Endothelial cell (in vitro differentiated cells): ENCODE measurements at places on chromosomes 4 and X. TPM values are rescaled to one million over a fixed set of nuclear protein-coding genes. Genes with fewer than 3 reads are reported as not detected.
A peak's percentile ranks its signal among the peaks of the same experiment; 100 is the strongest.

Gene TMEM271
- not detected for total RNA-seq

Gene YY2
- total RNA-seq, result 1.6 TPM

Gene NDNF
- total RNA-seq, result 33.3 TPM

Gene FREM3
- total RNA-seq, result 0.56 TPM

Gene GAGE1
- total RNA-seq, result not detected

Gene GIMD1
- not detected for total RNA-seq

Gene AFM
- 0.64 TPM for total RNA-seq

Gene SLC10A7
- total RNA-seq, result 11.8 TPM

Gene BMP3
- total RNA-seq, result not detected

Gene REST
- 70.4 TPM for total RNA-seq

Gene CXCR3
- 0.54 TPM for total RNA-seq

Gene P2RY4
- total RNA-seq, result 0.38 TPM

- no peaks in the 10 kb centered on the region for H3K36me3 ChIP-seq
- DNase-seq, result no peak
- no peak overlapping the region for H3K27ac ChIP-seq
- peaks cover 7% of the 10 kb centered on the region for H3K4me1 ChIP-seq
Measured at GRCh38 chrX:139851730-139852129, 81.1 kb downstream of the ATP11C start.

GRCh38 chr4:1596393-1596792, 87.7 kb downstream of the FAM53A start:
- H3K36me3 ChIP-seq, result no peaks in the 10 kb centered on the region
- H3K4me1 ChIP-seq, result peaks cover 2% of the 10 kb centered on the region
- no peak for DNase-seq
- no peak overlapping the region for H3K27ac ChIP-seq
- peaks cover 6% of the 10 kb centered on the region for H3K27me3 ChIP-seq
- no peak overlapping the region for H3K4me3 ChIP-seq

- H3K27me3 ChIP-seq, result peaks cover 20% of the 10 kb centered on the region
- peaks cover 40% of the 10 kb centered on the region for H3K36me3 ChIP-seq
- no peak for DNase-seq
- no peak overlapping the region for H3K4me3 ChIP-seq
Measured at GRCh38 chrX:1599791-1600405, 8.5 kb downstream of the AKAP17A start.

DNA sequence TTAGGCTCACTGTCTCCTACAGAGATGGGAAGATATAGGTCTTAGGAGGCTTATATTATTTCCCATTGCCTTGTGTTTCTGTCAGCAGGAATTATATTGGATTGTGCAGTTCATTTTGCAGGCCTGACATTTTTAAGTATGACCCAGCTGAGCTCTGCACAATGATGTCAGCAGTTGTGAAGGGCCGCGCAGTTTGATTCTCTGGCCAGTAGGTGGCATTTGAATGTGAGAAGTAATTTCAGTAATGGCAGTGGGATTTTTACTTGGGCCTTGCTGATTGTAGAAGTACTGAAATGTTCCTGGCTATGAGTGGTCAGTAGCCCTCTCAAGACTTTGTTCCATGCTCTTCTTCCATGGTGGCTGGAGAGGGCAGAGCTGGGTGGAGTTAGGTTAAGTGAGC, 247.2 kb upstream of the MTMR8 start:
- H3K36me3 ChIP-seq, result no peaks in the 10 kb centered on the region
- peak; percentile 8 for DNase-seq
- no peak overlapping the region for H3K4me3 ChIP-seq

GRCh38 chrX:40146262-40147125, 48.7 kb upstream of the BCOR start:
- peaks cover 2% of the 10 kb centered on the region for H3K27me3 ChIP-seq
- peaks cover 48% of the 10 kb centered on the region for H3K4me1 ChIP-seq
- no peak overlapping the region for H3K27ac ChIP-seq

GRCh38 chr4:93878566-93878965, 50.0 kb downstream of the ATOH1 start:
- no peaks in the 10 kb centered on the region for H3K36me3 ChIP-seq
- no peak overlapping the region for H3K4me3 ChIP-seq
- H3K4me1 ChIP-seq, result no peaks in the 10 kb centered on the region

GRCh38 chr4:1907848-1908525, 36.8 kb downstream of the NSD2 start:
- no peak overlapping the region for H3K27ac ChIP-seq
- peaks cover 10% of the 10 kb centered on the region for H3K36me3 ChIP-seq

DNA sequence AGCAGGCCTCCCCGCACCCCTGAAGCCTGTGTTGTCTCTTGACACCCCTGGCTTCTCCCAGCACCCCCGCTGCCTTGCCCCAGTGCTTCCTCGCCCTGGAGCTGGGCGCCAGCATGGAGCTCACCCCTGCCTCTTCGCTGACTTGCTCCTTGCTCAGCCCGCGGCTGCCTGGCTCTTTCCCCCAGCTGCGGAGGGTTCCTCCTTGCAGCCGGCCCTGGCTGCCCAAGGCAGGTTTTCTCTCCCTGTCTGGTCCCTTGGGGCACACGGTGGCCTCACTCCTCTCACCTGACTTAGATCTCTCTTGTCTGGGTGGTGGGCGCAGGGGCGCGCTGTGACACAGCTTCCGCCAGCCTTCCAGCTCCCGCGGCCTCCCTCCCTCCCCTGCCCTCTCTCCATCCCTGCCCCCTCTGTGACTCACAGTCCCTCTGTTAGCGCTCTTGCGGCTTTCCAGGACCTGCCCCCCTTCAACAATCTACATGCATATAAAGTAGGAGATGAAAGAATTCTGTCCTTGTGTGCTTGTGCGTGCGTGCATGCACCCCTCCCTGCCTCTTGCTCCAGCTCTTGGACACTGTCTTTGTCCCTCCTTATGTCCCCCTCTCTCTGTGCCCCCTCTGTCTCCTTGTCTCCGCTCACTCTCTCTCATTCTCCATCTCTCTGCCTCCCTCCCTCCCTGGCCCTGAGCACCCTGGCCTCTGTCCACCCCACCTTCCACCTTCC, 2.2 kb downstream of the PLXNB3 start:
- no peak overlapping the region for H3K4me3 ChIP-seq
- H3K36me3 ChIP-seq, result no peaks in the 10 kb centered on the region
- no peak overlapping the region for H3K27ac ChIP-seq
- no peak for DNase-seq
- H3K27me3 ChIP-seq, result peaks cover 3% of the 10 kb centered on the region
- peaks cover 2% of the 10 kb centered on the region for H3K4me1 ChIP-seq

- H3K27me3 ChIP-seq, result peaks cover 1% of the 10 kb centered on the region
- no peak overlapping the region for H3K27ac ChIP-seq
- no peak for DNase-seq
Measured at GRCh38 chr4:90727938-90728337, 600.7 kb downstream of the CCSER1 start.

GRCh38 chrX:40260146-40260747, 162.5 kb upstream of the BCOR start:
- H3K4me3 ChIP-seq, result no peak overlapping the region
- no peaks in the 10 kb centered on the region for H3K4me1 ChIP-seq

DNA sequence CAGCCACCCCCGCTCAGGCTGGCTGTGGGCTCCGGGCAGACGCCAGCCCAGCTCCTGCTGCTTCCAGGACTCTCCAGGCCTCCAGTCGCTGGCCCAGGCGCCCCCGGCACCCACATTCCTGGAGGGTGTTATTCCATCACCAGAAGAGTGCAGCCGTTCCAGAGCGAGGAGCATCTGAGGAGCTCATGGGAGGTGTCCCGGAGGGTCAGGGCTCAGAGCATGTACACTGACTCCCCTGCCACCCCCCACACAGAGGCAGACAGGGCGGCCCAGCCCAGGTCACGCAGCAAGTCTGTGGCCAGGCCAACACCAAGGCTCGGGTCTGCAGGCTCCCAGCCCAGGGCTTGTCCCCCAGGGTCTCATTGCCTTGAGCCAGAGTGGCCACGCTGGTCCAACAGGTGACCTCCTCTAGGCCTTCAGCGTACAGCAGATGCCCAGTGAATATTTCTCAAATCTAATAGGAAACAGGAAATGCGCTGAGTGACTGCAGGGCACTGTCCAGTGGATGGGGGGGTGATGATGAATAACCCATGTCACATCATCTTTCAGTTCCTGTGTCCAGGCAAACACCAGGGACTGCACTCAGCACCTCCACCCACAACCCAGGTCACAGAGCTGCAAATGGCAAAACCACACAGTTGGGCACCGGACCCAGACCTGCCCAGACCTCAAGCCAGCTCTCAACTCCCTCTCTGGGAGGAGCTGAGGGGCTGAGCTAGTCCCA, 37.2 kb downstream of the ABLIM2 start:
- no peak overlapping the region for H3K4me3 ChIP-seq
- no peak overlapping the region for H3K27ac ChIP-seq
- H3K27me3 ChIP-seq, result peaks cover 7% of the 10 kb centered on the region
- no peak for DNase-seq

DNA sequence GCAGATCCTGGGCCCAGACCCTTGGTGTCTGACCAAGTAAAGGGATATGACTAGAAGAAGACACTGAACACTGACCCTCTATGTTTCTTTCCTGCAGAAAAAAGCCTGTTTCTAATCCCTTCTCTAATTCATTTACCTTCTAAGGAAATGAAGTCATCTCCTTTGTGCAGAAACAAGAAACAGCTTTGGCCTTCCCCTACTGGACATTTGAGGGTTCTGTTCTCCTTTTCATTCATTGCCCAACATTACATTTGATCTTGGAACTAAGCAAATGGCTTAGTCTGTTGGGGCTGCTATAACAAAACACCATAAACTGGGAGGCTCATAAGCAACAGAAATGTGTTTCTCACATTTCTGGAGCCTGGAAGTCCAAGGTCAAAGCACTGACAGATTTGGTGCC, 20.0 kb downstream of the HCCS start:
- H3K4me3 ChIP-seq, result no peak overlapping the region
- no peaks in the 10 kb centered on the region for H3K4me1 ChIP-seq
- no peaks in the 10 kb centered on the region for H3K27me3 ChIP-seq

- no peak for DNase-seq
- H3K4me1 ChIP-seq, result no peaks in the 10 kb centered on the region
- no peak overlapping the region for H3K27ac ChIP-seq
- H3K4me3 ChIP-seq, result no peak overlapping the region
- H3K36me3 ChIP-seq, result no peaks in the 10 kb centered on the region
Measured at GRCh38 chr4:183816882-183817509, 88.1 kb upstream of the STOX2 start.

DNA sequence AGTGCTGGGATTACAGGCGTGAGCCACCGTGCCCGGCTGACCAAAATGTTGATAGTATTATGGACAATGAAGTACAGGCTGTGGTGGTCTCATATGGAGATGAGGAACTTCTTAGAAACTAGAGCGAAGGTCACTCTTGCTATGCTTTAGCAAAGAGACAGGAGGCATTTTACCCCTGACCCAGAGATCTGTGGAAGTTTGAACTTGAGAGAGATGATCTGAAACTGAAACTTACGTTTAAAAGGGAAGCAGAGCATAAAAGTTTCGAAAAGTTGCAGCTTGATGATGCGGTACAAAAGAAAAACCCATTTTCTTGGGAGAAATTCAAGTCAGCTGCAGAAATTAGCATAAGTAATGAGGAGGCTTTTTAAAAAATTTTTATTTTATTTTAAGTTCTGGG, 8.5 kb upstream of the CTAG2 start:
- H3K27me3 ChIP-seq, result peaks cover 2% of the 10 kb centered on the region
- H3K27ac ChIP-seq, result no peak overlapping the region
- no peaks in the 10 kb centered on the region for H3K36me3 ChIP-seq
- H3K4me3 ChIP-seq, result no peak overlapping the region
- no peak for DNase-seq
- no peaks in the 10 kb centered on the region for H3K4me1 ChIP-seq

DNA sequence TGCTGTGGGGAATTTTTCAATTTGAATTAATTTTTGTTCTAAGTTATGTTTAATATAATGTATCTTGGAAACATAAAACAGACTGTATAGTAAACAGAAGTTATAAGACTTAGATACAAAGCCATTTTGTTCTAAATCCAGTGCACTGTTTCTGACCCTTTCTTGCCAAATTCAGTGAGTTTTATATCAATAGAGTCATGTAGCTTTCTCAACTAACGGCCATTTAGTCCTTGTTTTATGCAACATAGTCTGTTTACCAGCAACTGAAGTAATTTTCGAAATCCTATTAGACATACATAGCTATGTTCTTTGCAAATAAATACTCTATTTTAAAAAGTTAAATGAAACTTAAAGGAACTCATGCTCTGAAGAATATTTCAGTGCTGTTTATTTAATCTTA, 242.8 kb downstream of the ADGRL3 start:
- H3K27ac ChIP-seq, result no peak overlapping the region
- no peak for DNase-seq
- no peak overlapping the region for H3K4me3 ChIP-seq
- no peaks in the 10 kb centered on the region for H3K36me3 ChIP-seq
- H3K27me3 ChIP-seq, result no peaks in the 10 kb centered on the region

- H3K36me3 ChIP-seq, result peaks cover 7% of the 10 kb centered on the region
- no peak overlapping the region for H3K4me3 ChIP-seq
- H3K27ac ChIP-seq, result peak overlapping the region; percentile 49
- H3K4me1 ChIP-seq, result peaks cover 41% of the 10 kb centered on the region
Measured at GRCh38 chr4:7876201-7876875, 63.3 kb downstream of the AFAP1 start.

DNA sequence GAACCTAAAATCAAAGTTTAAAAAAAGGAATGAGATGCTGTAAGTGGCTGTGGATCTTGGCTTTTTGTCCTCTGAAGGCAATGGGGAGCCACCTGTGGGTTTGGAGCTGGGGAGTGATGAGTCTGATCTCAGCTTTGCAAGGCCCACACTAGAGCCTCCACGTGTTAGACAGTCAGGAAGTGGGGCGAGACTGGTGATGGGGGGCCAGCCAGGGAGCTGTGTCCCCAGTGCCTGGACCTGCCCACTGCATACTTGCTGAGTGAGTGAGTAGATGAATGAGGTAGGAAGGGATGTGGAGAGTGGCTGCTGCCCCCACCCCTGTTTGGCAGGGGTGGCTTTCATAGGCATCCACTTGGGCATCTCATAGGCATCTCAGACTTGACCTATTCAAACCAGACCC, 84.0 kb downstream of the NHSL2 start:
- peaks cover 5% of the 10 kb centered on the region for H3K27me3 ChIP-seq
- peaks cover 4% of the 10 kb centered on the region for H3K36me3 ChIP-seq
- no peak for DNase-seq
- no peak overlapping the region for H3K4me3 ChIP-seq
- H3K4me1 ChIP-seq, result peaks cover 19% of the 10 kb centered on the region

DNA sequence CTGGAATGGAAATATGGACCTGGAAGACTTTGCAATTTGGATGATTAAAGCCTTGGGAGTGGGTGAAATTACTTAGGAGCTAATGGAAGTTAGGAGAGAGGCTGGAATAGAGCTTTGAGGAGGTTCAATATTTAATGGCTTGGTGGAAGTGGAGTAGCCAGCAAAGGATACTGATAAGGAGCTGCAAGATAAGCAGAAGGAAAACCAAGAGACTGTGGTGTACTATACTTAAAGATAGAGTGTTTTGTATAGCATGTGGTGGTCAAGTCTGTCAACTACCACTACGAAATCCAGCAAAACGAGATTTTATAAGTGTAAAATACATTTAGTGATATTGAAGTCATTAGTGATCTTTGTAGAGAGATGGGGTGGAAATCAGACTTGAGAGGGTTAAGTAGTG, 54.0 kb upstream of the TMLHE start:
- no peaks in the 10 kb centered on the region for H3K36me3 ChIP-seq
- no peak overlapping the region for H3K4me3 ChIP-seq
- H3K4me1 ChIP-seq, result peaks cover 20% of the 10 kb centered on the region
- DNase-seq, result no peak
- H3K27ac ChIP-seq, result no peak overlapping the region
